AG09319 (cell line): ENCODE measurements at places on chromosomes 3 and 15.

DNA sequence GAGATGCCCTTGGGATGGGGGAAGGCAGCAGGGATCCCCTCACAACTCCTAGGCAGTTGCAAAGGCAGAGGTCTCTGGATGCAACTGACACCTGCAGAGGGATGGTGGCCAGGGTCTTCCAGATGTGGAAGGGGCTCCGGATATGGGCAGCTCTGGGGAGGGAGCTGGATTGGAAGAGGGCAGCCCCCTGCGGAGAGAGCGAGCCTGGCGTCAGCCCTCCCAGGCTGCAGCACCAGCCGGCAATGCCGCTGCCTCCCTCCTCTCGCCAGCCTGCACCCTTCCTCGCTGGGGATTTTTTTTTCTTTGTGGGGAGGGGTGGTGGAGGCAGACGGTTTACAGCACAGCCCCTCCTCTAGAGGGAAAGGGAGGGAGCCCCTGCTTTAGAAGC, 1.6 kb downstream of the INSYN1 start:
- DNase-seq, result no peak

DNA sequence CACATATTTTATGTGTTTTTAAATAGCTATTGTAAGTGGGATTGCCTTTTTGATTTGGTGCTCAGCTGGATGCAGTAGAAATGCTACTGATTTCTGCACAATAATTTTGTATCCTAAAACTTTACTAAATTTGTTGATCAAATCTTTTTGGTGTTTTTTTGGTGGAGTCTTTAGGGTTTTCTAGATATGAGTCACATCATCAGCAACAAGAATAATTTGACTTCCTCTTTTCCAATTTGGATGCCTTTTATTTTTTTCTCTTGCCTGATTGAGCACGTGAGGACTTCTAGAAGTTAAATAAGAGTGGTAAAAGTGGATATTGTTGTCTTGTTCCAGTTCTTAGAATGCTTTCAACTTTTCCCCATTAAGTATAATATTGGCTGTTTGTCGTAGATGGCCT, 51.3 kb downstream of the TLNRD1 start:
- no peak for DNase-seq

- no peak for DNase-seq
Observed at GRCh38 chr15:93974804-93975481, 256.4 kb upstream of the MCTP2 start.

GRCh38 chr3:14925729-14926591, 21.4 kb upstream of the NR2C2 start:
- peak; percentile 20 for DNase-seq

DNA sequence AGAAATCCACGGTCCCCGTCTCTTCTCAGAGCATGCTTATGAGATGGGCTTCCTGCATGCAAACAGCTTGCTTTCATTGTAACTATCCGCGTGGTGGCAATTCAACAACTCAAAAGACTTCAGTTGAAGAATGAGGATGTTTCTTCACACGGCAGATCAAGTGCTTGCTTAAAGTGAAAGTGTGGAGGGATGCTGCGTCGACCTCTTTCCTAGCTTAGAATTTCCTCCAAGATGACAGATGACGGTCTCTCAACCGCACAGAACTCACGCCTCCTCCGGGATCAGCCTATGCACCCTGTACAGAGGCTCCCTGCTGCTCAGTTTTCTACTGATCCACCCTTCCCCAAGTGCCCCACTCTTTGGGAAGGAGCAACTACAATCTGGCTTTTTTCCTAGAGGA, 47.8 kb downstream of the PCSK6 start:
- DNase-seq, result no peak

- no peak for DNase-seq
Observed at GRCh38 chr3:45741742-45742460, 52.7 kb downstream of the SACM1L start.

DNA sequence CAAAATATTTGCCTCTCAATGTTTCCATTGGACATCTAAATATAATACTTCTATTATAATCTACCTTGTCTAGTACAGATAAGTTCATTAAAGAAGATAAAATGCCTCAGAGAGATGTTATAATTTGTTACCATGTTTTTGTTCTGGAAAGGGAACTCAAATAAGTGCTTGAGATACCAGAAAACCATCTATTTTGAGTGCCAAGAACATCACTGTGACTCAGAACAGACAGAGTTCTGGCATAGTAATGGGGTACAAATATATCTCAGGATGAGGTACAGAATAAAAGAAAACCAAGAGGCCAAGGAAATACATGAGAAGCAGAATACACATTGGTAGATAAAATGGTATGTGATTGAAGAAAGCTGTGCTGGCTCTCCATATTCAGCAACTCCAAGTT, 58.9 kb downstream of the IMPG2 start:
- no peak for DNase-seq

DNA sequence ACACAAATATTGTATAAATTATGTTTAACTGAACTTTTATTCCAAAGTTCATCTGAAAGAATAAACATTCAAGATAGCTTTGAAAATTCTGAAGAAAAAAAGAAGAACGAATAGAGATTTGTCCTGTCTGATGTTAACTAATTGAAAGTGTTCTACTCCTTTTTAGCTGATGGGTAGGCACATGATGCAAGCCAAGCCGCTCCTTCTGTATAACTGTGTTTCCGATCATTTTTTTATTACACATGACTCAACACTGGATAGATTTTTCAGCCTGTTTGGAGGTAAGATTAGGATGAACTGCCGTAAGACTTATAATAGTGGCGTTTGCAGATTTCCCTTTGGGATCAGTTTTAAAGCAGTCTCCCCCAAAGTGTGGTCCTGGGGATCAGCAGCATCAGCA, 19.0 kb downstream of the NSUN3 start:
- no peak for DNase-seq

GRCh38 chr3:168053115-168053514, 42.6 kb downstream of the GOLIM4 start:
- DNase-seq, result no peak

DNA sequence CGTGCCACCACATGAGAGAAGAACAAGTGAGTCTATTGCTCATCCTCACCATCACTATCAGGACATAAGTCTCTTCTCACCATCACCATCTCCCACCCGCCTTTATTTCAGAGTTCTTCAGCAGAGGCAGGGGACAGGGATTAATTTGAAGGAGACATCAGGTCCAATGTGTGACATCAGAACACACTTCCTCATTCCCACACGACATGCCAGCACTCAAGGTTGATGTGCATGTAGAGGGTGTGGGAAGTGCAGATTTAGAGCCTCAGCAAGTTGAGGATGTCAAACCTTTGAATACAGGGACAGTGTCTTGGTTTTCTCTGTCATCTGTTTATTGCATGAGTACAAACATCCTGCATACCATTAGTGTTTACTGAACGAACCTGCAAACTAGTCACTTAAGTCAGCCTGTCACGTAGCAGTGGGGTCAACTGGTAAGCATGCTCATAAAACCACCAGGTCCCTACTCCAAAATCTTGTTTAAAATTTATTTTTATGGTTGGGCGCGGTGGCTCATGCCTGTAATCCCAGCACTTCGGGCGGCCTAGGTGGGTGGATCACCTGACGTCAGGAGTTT, 104.4 kb downstream of the MYLK start:
- DNase-seq, result no peak

GRCh38 chr15:88089024-88089620, 167.4 kb downstream of the NTRK3 start:
- DNase-seq, result no peak

- no peak for DNase-seq
Observed at GRCh38 chr3:3906171-3906570, 106.9 kb downstream of the LRRN1 start.

DNA sequence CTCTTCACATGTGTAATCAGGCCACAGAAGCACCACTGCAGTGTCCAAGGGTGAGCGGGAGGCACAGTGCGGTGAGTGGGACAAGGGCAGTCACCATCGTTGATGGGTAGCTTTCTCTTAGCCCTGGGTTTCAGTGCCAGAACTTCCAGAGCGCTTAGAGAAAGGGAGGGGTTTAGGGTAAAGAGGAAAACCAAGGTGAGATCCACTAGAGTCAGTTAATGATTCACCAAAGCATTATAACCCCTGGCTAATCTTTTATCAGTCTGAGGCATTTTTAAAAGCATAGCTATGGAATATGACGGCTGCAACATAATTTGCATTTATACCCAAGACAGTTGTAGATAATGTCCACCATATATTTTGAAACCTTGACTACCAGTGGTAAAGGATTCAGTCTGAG, 94.8 kb downstream of the SHQ1 start:
- no peak for DNase-seq

DNA sequence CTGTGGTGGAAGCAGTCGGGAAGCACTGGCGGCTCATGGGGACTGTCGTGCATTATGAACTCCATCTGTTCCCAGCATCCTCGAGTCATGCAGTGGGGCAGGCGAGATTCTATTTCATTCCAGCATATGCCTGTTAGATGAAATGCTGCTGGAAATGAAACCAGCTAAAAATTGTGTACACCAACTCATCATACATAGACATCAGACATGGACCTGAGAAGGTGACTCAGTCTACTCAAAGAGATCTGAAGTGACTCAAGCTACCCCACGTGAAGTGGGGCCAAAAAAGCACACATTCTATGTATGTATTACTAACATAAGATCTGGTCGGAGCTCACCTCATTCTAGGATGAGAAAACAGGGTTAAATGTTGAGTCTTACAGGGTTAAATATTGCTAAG, 47.5 kb upstream of the FAM98B start:
- DNase-seq, result no peak

DNA sequence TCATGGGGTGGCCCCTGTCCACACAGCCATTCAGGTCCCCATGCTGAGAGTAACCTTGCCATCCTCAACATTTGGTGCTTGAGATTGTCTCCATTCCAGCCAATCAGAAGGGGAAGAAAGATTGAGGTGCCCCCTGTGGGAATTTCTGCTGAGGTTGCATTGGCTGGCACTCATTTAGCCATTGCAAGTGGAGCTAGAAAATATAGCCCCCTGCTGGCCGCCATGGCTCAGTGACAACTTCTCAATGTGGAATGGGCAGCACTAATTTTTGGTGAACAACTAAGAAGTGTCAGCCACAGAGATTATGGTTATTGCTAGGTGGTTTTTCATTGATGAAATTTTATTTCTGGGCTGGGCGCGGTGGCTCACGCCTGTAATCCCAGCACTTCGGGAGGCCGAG, 22.0 kb downstream of the COL6A6 start:
- peak; percentile 14 for DNase-seq

DNA sequence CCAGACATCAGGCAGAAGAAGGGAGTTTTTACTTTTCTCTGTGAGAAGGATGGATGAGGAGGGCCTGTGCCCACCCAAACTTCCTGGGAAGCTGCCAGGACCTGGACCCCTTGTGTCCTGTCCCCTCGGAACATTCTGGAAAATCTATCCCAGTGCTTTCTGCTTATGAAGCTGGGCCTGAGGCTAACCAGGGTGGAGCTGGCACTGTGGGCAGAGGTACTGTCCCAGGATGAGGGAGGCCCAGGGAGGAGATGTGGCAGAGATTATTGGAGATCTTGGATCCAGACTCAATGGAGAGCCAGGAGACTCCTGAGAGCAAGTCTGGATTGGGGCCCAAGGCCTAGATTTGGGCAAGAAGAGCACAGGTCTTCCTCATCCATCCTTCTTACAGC, 44.4 kb downstream of the SPSB4 start:
- DNase-seq, result no peak

- no peak for DNase-seq
Observed at GRCh38 chr15:48842501-48842900, 31.6 kb upstream of the CEP152 start.

DNA sequence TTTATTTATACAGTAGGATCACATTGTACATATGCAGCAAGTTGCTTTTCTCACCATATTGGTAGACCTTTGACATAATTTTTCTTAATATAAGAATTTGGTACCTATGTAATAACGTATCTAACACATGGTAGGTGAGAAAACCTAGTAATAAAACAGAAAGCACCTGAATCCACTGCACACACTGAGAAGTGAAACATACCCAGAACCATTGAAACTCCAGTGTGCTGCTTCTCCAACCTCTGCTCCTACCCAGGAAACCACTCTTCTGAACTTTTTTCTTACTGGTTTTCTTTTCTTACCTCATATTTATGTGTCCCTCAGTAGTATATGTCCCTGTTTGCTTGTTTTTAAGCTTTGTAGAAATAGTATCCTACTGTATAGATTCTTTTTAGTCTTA, 293.0 kb downstream of the UBE2E2 start:
- no peak for DNase-seq

GRCh38 chr15:61441891-61442290, 212.8 kb upstream of the RORA start:
- DNase-seq, result no peak

- DNase-seq, result no peak
Observed at GRCh38 chr3:99586701-99587100, 51.7 kb upstream of the COL8A1 start.

GRCh38 chr3:101195951-101196713, 124.2 kb downstream of the IMPG2 start:
- DNase-seq, result peak; percentile 30

DNA sequence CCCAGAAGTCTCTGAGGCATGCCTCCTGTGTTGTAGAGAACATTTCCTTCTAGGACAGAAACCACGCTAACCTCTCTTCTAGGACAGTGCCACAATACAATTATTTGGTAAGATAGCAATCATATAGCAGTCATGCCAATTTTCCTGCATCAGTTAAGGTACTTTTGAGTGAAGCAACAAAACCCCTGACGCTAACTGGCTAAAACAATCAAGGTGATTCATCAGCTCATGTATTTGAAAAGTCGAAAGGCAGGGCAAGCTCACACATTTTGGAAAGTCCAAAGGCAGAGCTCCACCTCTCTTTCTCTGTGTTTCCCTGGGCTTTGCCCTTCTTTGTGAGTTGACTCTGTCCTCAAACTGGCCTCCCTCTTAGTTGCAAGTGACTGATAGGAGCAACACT, 10.1 kb downstream of the TERC start:
- DNase-seq, result no peak

DNA sequence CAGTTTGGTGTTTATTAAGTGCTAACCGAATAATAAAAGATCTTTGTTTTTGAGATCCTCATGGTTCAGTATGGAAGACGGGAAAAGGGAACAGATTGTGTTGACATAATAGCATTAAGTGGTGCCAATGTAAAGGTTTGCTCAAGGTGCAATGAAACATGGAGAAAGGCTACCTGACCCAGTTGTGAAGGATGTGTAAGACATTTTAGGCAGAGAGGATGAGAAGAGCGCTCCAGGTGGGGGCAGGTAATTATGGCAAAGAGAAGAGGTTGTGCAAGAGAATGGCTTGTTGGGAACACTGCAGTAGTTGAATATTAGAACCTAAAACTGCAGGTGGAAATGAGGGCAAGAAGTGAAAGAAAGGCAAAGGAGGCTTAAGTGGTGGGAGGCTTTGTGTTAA, 140.8 kb downstream of the DIPK2A start:
- no peak for DNase-seq

DNA sequence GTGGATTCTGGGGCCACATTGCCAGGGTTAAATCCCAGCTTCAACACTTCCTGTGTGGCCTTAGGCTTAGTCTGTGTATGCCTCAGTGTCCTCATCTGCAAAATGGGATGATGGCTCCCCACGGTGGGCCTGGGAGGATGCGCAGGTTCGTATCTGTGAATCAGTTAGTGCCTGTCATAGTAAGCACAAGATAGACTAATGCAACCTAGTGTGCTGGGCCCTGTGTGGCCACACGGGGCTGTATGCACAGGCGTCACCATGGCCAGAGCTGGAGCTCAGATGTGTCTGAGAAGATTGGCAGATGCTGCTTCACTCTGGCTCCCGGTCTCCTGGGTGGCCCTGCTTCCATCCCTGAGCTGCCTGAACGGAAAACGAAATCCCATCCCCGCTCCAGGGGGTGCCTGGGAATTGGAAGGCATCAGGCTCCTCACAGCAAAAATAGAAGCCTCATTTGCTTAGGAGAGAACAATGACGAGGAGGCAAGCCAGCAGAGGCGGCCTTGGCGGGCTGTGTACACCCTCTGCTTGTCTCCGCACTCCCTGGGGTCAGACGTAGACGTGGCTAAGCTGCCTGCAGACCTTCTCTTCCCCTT, 103.6 kb downstream of the APBA2 start:
- no peak for DNase-seq

GRCh38 chr15:99744142-99744541, 10.9 kb upstream of the LYSMD4 start:
- no peak for DNase-seq
